GM23338 (cell line): ENCODE measurements at places on chromosomes 5 and 9. TPM values are rescaled to one million over a fixed set of nuclear protein-coding genes. Genes with fewer than 3 reads are reported as not detected.

The NRARP gene
- polyA plus RNA-seq = 4.0 and 4.8 TPM in 2 replicates

The SHC3 gene
- polyA plus RNA-seq = 1.1 and 1.3 TPM in 2 replicates

The PCDHB16 gene
- polyA plus RNA-seq = 0.73 and 0.92 TPM in 2 replicates

The PCDHA1 gene
- 0.52 and 0.81 TPM in 2 replicates for polyA plus RNA-seq

The FREM1 gene
- polyA plus RNA-seq = 0.78 and 0.94 TPM in 2 replicates

The MPDZ gene
- 32.6 and 33.0 TPM in 2 replicates for polyA plus RNA-seq

The MAT2B gene
- 75.7 and 81.4 TPM in 2 replicates for polyA plus RNA-seq

The IL9 gene
- not detected in 2 replicates for polyA plus RNA-seq

The SMIM33 gene
- polyA plus RNA-seq = not detected in 2 replicates

The ATP10B gene
- polyA plus RNA-seq = 0.10 and 0.11 TPM in 2 replicates
